Left lung (tissue), 14 donors: ENCODE measurements at places on chromosomes 3 and 15. TPM values are rescaled to one million over a fixed set of nuclear protein-coding genes. Genes with fewer than 3 reads are reported as not detected.

The TUSC7 gene
- not detected for polyA plus RNA-seq

The WDR93 gene
- 1.3 TPM for polyA plus RNA-seq

The DLL4 gene
- 15.9 TPM for polyA plus RNA-seq

The FBXW12 gene
- 0.40 TPM for polyA plus RNA-seq

The A4GNT gene
- polyA plus RNA-seq, result 0.53 TPM

The CPNE9 gene
- 0.22 TPM for polyA plus RNA-seq

The CD86 gene
- polyA plus RNA-seq, result 2.9 TPM

The HYAL1 gene
- polyA plus RNA-seq, result 2.4 TPM

The CPLX3 gene
- polyA plus RNA-seq, result not detected

The CLDN18 gene
- 53.1 TPM for polyA plus RNA-seq

GRCh38 chr3:21435871-21436270, 315.1 kb downstream of the ZNF385D start:
- no peak for DNase-seq

DNA sequence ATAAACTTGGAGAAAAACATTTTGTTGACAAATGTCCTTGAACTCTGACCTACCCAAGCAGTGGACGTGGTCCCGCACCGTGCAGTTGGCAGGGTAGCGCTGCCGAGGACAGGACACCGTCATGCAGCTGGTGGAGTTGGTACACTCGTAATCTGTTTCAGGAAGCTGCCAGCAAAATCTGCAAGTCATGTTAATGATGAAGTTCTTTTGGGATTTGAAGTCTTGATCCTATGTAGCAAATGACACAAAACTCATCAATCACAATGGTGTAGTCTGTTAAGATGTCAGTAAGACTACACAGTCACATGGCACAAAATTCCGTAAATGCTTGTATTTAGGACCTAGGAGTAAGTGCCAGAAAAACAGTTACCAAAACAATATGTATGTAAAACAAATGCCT, 5.5 kb downstream of the TM2D3 start:
- DNase-seq, result no peak

DNA sequence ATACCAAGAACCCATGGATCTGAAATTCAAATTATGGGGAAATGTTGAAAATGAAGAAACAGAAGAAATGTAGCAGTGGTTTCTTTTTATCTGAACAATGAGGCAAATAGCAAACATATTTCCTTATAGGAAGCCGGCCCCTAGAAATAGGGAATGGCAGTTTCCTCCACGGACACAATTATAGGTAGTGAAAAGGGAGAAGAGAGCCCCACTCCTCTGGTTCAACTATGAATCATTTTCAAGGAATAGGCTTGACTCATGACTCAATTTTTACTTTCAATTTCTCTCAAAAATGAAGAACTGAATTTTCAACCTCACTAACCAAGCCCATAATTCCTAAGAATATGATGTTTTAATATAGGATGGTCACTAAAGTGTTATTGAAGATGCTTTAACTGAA, 243.1 kb downstream of the MECOM start:
- no peak for DNase-seq

DNA sequence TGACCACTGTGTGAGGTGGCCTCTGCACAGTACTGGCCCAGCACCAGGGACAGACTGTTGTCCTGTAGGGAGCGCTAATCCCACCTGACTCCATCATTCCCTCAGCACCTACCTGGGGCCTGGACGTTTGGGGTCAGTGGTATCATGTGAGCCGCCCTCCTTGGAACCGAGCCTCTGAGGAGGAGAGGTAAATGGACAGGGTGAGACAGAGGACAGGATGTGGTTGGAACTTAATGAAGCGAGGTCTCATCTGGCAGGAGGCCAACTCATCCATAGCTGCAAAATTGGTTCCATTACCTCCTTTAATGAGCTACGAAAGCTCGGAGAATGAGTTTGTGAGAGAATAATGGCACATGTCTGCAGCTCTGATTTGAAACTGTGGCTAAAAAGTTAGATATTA, 13.9 kb downstream of the MAPKAPK3 start:
- no peak for DNase-seq

- no peak for DNase-seq
Observed at GRCh38 chr3:113847664-113848461, 9.3 kb downstream of the GRAMD1C start.

DNA sequence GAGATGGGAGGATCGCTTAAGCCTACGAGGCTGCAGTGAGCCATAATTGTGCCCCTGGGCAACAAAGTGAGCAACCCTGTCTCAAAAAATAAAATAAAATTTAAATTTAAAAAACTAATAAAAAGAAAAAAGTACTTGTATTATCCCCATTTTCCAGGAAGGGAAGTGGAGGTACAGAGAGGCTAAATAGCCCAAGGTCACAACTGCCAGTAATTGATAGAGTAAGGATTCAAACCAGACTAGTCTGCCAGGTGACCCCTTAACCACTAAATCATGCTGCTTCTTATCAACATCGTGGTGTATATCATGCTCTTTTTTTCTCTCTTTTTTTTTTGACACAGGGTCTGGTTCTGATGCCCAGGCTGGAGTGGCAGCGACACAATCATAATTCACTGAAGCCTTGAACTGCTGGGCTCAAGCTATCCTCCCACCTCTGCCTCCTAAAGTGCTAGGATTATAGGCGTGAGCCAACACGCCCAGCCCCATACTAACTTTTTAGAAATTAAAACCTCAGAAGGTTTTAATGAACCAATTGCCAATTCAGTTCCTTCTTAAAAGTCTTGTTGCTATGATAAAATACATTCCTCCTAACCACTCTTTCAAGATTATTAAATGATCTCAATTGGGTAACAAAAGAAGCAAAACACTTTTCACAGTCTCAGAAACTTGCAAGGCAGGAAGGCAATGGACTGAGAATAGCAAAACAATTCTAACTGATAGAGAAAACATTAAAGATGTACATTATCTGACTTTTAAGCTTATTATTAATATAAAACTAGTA, 30.5 kb downstream of the HERC1 start:
- no peak for DNase-seq

DNA sequence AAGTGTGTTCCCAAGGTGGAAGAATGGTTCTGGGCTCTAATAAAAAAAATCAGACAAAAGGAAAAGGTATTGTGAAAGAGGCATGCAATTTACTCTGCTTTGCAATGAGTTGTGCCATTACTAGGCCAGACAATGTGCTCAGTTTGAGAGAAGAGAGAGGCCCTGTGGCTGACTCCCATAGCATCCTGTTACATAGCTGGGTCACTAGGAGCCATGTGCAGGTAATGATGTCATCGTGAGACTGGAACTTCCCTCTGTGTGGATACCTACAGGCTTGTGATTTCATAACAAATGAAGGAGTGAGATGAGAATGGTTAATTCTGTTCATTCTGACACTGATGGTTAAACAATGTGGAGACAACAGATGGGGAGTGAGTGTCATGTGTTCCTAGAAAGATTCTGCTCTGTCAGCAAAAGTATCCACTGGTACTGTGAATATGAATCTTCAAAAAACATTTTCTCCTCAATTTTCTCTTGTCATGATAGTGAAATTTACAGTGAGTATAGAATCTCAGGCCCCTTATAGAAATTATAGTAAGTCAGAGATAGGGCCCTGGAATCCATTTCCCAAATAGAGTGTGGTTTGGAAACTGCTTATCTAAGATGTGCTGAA, 648.7 kb upstream of the DPPA4 start:
- DNase-seq, result no peak

- no peak for DNase-seq
Observed at GRCh38 chr3:150770681-150771080, 7.7 kb upstream of the SIAH2 start.

DNA sequence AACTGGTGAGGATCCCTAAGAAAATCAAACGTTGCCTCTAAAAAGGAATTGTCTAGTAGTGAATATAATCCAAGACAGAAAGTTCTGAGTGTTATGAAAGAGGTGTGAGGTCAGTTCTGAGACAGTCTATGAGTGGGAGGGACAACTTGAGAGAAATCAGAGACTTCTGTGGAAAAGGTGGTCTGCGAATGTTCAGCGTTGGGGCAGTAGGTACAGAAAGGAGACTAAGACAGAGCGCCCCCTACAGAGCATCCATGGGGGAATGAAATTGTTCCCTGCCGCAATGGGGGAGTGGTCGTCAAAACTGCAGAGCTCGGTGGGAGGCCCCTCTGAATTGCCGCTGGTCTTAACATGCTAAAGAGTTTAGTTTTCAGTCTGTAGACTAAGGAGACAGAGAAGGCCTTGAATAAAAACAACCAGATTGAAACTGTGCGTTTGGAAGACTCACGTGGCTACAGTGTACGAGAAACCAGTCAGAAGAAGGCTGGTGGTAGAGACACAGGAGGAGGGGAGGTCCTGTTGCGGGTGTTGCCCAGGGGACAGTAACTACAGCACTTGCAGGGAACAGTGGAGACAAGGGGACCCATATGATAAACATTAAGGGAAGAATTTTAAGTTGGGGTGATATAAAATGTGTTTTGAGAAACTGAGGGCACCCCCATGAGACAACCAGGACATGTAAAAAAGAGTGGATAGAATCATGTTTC, 6.9 kb downstream of the TNIK start:
- no peak for DNase-seq

GRCh38 chr3:164194842-164195241, 883.5 kb downstream of the SI start:
- DNase-seq, result no peak

DNA sequence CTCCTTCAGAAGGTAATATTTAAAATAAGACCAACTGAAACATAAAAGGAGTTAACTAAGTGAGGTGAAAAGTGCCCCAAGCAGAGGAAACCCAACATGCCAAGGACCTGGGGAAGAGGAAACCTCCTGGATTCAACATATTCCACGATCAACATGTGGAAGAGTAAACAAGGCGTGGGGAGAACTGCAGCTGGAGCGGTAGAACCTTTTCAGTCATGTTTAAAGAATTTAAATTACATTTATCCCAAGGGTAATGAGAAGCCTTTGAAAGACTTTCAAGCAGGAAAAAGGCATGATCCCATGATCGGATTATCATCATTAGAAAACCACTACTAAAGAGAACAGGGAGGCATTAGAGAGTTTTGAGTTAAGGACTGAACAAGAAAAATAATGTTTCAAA, 330.7 kb downstream of the FHIT start:
- no peak for DNase-seq

GRCh38 chr3:3089017-3089416, 21.2 kb downstream of the IL5RA start:
- no peak for DNase-seq

- DNase-seq, result no peak
Observed at GRCh38 chr15:41573396-41573795, 14.4 kb downstream of the TYRO3 start.

DNA sequence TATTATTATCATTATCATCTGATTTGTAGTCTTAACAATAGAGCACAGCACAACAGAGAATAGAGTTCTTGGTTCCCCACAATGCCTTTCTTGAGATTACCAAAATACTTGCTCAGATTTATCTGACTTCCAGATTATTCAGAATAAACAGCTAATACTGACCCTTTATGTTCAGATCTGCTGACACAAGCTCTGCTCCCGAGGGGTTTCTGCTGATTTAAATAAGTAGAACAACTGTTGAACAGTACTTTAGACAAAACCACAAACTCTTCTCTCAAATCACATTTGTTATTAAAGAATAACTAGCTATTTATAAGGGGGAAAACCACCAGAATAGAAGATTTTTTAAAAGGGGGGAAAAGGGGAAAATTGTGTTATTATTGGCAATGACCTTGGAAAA, 380.2 kb upstream of the ATP11B start:
- no peak for DNase-seq

DNA sequence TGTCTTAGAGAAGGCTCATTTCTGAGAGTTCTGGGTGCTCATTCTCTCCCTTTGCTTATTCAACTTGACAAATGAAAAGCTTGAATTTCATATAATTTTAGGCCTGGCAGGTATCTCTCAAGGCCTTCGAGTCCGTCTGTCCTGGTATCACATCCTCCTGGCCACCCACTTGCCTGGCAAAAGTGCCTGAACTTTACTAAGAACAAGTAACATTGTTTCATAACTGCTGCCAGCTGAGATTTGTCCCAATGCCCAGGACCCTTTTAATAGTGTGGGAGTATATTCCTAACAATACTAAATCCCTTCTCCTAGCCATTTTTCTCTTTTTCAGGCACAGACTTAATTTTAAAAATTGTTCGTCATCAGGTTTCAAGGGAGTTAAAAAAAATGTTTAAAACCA, 18.1 kb downstream of the LARP6 start:
- no peak for DNase-seq

DNA sequence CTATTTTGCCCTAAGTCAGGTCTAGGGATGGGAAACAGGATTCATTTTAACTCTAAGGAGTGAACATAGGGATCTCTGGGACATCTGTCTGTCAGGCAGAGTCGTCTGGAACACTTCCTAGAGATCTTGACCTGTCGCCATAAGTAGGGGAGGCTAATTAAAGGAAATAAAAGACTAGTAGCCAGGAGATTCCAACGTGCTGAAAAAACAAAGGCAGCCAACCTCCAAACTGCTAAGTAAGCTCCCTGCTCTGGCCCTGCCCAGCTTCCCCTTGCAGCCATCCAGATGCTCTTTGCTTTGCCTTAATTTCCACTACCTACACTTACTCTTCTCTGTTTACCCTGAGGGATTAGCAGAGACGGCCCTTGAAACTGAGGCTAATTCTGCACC, 18.4 kb upstream of the TSEN2 start:
- DNase-seq, result no peak

GRCh38 chr15:49712846-49713450, 92.1 kb downstream of the DTWD1 start:
- no peak for DNase-seq

GRCh38 chr15:98549003-98549402, 99.3 kb upstream of the IGF1R start:
- no peak for DNase-seq

DNA sequence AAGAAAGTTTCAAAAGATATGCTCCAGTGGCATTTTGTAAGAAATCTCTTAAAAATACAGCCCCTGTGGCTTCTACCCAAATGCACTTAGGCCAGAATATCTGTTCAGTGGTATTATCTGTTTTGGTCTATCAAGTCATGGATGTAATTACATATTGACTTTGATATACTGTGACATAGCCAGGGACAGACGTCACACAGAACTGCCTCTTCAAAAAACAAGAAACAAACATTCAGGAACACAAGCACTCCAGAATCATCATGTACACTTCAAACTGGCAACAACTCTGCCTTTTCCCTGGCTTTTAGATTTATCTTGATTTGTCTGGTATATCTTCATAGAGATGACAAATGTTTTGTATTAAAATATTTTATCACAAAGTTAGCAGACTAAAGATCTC, 240.3 kb downstream of the IL5RA start:
- no peak for DNase-seq

DNA sequence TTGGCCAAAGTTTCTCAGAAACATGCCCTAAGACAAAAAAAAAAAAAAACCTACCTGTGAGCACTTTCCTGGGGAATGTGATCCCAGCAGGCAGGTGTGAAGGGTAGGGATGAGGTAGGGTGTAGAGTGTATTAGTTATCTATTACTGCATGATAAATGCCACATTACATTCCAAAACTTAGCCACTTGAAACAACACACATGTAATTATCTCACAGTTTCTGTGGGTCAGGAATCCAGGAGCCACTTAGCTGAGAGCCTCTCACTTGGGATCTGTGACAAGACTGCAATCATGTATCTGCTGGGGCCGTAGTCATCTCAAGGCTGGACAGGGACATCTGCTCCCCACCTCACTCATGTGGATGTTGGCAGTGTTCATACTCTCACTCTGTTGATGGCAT, 18.9 kb upstream of the FBN1 start:
- DNase-seq, result no peak
